ENCODE measurements at places on chromosomes 5 and 9.

- no peak for DNase-seq
Measured at GRCh38 chr5:121031491-121031890, 567.4 kb downstream of the PRR16 start.

GRCh38 chr9:116873491-116873890 is 186.4 kb downstream of the TRIM32 start:
- DNase-seq: no peak

GRCh38 chr9:111627260-111627963 is 3.7 kb upstream of the DNAJC25 start:
- DNase-seq: peak; percentile 73

GRCh38 chr5:162288647-162289296 is 221.2 kb downstream of the GABRG2 start:
- no peak for DNase-seq

DNA sequence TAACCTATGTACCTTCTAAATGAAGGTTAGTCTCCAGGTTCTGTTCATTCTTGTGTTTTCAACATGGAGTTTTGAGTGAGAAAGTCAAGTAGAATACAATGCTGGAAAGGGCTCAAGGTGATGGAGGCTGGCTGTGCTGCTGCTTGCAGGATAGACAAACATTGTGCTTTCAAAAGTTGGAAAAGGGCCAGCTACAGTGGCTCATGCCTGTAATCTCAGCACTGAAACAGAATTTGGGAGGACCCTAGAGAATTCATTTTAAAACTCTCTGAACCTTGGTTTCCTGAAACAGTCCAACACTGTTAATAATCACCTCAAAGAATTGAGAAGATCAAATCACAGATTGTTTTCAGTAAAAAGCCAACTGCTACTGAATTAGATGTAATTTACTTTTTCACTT is 15.4 kb upstream of the IARS1 start:
- DNase-seq: no peak

GRCh38 chr5:141787376-141787775 is 90.8 kb downstream of the PCDH1 start:
- no peak for DNase-seq

GRCh38 chr9:94033383-94033782 is 50.9 kb upstream of the PTPDC1 start:
- no peak for DNase-seq

- DNase-seq: no peak
Measured at GRCh38 chr5:133461796-133462516, 150.4 kb downstream of the FSTL4 start.

DNA sequence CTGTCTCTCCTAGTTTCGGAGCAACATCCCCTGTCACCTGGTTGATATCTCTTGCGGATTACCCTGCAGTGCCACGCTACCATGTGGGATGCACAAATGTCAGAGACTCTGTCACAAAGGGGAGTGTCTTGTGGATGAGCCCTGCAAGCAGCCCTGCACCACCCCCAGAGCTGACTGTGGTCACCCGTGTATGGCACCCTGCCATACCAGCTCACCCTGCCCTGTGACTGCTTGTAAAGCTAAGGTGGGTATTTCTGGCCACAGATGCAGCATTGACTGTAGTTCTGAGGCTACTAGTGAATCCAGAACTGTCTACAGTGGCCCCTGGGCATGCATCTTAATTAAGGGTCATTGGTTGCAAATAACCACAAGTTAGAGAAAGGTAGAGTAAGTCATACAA is 50.8 kb downstream of the AQP7 start:
- DNase-seq: peak; percentile 74

DNA sequence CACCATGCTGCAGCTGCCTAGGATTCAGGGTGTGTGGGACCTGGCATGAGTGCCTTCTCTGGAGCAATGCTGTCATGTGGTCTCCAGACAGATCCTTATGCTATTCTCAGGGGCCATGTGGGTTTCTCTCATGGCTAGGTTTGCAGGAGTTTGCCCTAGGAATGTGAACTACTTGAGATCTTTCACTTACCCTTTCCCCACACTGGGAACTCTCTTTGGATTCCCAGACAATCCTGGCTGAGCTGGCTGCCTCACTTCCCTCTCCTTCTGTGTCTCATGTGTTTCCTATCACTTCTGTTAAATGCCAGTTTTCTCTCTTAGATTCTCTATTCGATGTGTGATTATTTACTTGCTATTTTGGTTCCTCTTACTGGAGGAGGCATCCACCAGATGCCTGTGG is 270.2 kb upstream of the RASA1 start:
- DNase-seq: no peak

DNA sequence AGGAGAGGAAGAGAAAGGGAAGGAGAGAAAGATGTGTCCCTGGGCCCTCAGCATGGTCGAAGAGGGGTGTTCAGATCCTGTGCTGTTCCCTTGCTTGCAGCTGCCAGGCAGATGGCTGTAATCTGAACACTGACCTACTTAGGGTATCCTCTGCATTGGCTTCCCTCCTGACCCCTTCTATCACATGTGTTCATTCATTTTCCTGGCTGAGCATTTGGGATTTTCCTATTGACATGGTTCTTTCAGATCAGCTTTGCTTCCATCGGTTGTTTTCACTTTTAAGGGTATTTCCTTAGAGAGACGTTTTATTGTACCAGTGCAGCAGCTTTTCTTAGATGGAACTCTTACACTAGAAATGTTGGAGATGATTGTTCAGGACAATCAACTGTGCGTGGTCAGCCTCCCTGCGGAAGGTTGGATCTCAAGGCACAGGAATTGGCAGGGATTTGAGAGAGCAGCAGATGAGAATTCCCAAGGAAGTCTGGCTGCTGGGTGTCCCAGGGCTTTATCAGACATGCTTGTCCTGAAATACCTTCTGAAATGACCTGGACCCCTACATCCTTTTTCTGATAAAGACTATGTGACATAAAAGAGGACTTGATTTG is 26.0 kb downstream of the ACTBL2 start:
- no peak for DNase-seq

GRCh38 chr9:19554529-19554928 is 145.7 kb downstream of the ACER2 start:
- DNase-seq: no peak

GRCh38 chr5:149614034-149614907 is 33.0 kb downstream of the ARHGEF37 start:
- no peak for DNase-seq

DNA sequence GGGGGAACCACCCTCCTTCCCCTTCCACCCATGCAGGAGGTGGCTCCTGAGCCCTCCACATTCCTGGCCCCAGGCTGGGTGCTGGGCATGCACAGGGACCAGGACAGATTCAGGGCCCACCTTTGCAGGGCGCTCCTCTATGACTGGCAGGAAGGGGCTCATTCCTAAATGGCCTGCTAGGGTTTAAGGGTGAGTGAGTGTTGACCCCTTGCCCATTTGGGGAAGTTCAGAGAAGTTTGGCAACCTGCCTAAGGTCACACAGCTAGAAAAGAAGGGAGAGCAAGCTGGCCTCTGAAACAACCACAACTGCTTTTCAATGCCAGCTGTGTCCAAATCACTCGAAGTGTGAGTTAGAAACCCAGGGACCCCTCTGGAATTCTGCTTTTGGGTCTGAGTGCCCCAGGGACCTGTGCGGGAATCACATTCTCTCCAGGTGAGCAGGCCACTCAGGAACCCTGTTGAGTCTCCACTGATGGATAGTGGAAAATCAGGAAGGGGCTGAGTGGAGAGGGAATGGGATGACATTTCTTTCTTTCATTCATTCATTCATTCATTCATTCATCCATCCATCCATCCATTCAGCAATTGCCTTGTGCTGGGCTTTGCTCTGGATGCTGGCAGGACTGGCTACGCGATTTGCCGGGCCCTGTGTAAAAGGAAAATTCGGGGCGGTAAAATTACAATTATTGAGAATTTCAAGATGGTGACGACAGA is 191.9 kb downstream of the C9orf50 start:
- no peak for DNase-seq
